Breast epithelium (tissue), 4 donors: ENCODE measurements at places on chromosomes 12 and 14.

DNA sequence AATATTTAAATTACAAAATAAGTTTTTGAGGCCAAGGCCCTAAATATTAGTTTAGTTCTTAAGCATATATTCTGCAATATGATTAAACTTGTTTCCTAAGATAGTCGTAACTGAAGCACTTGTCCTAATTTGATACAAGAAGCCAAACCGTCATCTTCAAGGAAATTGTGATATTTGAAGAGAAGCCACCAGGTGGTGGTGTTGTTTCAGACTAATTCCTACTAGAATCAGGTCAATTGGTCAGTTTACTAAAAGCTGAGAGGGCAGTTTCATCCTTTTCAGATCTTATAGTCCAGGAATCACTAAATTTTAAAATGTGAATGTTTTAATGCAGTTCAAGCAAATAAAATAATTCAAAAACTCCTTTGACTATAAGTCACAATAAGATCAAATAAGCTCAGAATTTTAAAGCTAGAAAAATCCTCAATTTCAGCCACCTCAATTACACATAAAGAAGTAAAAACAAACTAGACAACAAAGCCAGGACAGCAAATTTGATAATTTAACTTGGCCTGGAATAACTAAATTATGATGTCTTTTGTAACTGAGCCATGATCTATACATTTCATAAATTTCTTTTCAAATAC is 7.1 kb upstream of the ARL1 start:
- no peak for DNase-seq

GRCh38 chr12:51051787-51052186 is 3.7 kb downstream of the LETMD1 start:
- no peak for DNase-seq

GRCh38 chr12:122859303-122860039 is 24.2 kb downstream of the HIP1R start:
- DNase-seq = no peak

DNA sequence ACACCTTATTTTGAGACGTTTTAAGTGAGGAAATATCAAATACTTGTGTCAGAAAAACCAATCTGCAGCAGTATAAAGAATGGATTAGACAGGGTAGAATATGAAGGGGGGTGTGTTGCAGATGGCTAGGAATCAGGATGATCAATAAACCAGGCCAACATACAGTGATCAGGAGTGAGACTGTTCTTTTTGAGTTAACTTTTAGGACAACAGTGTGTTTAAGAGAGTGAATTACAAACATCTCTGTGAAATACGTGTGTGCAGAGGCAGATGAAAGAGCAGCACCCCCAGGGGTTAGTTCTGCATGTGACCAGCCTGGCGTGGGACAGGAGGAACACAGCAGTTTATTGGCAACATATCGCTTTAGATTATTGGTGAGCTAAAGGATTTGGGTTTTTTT is 10.6 kb upstream of the NRDE2 start:
- DNase-seq = no peak

- DNase-seq = no peak
Observed at GRCh38 chr12:47017041-47017713, 62.2 kb upstream of the PCED1B start.

- DNase-seq = no peak
Observed at GRCh38 chr12:5459051-5459782, 27.3 kb downstream of the NTF3 start.

GRCh38 chr12:15880721-15881120 is 1.5 kb upstream of the STRAP start:
- no peak for DNase-seq
